ENCODE measurements at places on chromosomes 7 and 10.

DNA sequence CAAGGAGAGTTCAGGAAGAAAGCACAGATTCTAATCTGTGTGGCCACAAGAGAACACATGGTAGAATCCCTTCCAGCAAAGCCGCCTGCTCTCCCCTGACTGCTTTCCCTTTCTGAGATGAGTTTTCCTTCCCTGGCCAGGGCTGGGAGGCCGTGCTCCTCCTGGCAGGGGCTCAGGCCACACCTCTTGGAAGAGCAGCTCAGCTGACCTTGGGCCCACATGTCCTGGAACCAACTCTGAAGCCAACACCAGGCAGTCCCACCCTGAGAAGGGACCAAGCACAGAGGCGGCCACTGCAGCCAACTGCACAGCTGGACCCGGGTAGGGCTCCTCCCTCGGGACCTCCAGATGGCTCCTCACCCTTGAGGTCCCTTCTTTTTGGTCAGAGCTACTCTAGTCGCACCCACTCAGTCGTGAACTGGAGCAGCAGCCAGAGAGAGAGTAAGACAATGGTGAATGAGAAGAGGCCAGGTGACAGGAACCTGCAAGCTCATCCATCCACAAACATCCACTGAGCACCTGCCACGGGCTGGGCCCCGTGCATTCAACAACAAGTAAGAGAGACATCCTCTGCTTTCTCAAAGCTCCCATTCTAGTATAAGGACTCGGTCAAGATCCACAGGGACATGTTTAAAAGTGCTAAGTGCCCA, 40.3 kb downstream of the FAM53B start:
- peak; percentile 6 for DNase-seq

GRCh38 chr10:34081948-34082347, 733.1 kb downstream of the PARD3 start:
- no peak for DNase-seq

DNA sequence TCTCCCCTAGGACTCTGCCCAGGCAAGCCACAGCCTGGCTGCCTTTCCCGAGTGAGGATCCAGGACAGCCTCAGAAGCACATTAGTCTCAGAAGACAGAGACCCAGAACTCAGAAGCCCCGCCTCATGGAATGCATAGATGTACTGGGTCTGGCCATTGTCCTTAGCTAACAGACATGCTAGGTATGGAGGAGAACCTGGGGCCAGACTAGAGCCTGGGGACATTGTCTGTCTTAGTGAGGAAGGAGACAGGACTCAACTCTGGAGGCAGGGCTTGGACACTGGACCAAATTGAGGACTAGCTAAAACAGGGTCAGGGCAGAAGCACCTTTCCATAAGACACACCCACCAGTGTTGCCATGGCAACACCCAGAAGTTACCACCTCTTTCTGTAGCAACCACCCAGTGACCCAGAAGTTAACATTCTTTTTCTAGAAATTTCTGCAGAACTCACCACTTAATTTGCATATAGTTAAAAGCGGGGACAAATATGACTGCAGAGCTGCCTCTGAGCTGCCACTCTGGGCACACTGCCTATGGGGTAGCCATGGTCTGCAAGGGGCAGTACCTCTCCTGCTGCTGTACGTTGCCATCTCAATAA, 27.5 kb downstream of the TLX1 start:
- no peak for DNase-seq

DNA sequence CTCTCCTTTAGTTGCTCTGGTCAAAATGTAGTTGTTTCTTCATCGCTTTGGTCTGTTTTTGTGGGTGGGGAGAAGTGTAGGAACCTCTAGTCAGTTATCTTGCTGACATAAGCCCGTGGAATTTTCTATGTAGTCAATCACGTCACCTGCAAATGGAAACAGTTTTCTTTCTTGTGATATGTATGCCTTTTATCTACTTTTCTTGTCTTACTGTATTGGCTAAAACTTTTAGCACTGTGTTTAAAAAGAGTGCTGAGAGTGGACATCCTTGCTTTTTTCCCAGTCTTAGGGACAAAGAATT, 42.3 kb downstream of the AKR1E2 start:
- no peak for DNase-seq

DNA sequence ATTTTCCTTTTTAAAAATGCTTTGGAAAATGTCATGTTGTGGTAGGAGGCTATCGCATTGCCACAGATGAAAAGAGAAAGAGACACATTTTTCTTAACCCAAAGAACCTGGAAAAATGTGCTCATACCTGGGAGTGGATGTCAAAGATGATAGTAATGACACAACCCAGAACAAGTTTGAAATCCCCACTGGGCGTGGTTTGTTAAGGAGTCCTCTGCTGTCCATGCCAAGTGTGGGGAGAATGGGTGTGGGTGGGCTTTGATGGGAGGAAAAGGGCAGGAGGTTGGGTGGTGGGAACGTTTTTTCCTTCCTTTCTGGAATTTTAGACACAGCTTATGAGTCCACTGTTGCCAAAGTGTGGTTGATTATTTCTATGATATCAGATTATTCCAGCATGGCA, 10.9 kb downstream of the OPTN start:
- DNase-seq = no peak

- no peak for DNase-seq
Measured at GRCh38 chr10:83367036-83367435, 772.3 kb upstream of the GHITM start.

- no peak for DNase-seq
Measured at GRCh38 chr7:20197837-20198236, 19.3 kb downstream of the MACC1 start.

GRCh38 chr10:29240986-29241660, 47.7 kb upstream of the LYZL1 start:
- no peak for DNase-seq

DNA sequence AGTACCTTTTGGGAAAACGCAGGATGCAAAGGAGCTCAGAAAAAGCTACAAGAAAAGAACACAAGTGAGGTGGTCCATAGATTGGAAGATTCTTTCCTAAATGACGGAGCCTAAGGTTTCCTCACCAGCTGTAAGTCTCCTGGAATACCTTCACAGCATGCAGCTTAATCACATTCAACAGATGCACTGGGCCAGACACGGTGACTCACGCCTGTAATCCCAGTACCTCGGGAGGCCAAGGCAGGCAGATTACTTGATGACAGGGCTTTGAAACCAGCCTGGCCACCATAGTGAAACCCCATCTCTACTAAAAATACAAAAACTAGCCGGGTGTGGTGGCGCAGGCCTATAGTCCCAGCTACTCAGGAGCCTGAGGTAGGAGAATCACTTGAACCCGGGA, 228.7 kb downstream of the FRMD4A start:
- no peak for DNase-seq

- DNase-seq = no peak
Measured at GRCh38 chr10:70598857-70599295, 3.7 kb downstream of the PRF1 start.

GRCh38 chr7:109579901-109580300, 1010.2 kb downstream of the DNAJB9 start:
- DNase-seq = no peak

- DNase-seq = no peak
Measured at GRCh38 chr10:25627606-25628005, 306.4 kb upstream of the MYO3A start.

DNA sequence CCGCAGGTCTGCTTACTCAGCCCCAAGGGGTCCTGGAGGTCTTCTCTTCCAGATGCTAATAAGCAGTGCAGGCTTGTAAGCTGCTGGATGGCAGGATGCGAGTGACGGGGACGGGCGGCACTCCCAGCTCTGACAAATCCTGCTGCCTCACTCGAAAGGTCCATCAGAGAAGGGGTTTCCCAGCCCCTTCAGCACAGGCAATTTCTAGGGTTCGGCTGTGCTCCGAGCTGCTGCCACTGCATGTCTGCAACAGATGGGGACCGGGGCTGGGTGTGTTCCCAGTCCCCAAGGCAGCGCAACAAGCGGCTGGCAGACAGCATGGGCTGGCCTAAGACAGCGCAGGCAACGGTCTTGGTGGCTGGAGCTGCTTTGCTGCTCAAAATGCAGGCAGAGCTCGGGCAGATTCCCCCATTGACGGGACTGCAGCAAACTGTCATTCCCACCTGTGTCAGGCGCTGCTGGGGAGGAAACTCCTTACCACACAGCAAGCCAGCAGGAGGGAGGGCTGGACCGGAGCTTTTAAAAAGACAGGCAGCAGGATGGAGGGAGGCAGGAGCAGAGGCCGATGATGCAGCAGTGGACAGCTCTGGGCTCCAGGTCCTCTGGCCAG, 62.4 kb downstream of the PRKAG2 start:
- DNase-seq = no peak

DNA sequence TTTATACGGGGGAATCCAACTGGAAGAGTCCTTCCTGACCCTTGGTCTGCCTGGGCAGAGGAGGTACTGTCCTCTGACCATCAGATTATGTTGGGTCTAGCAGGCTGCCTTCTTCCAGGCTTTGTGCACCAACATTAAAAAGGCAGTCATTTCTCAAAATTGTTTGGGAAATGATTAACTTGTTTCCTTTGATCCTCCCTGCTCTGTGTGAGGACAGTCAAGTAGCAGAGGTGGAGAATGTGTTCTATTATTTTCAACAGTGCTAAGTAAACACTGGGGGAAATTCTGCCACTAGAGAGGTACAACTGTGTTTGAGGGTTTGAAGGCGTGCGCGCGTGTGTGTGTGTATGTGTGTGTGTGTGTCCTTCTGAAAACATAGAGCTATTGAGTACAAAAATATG, 20.6 kb downstream of the ACSL5 start:
- no peak for DNase-seq

- DNase-seq = no peak
Measured at GRCh38 chr7:39741942-39742623, 118.7 kb downstream of the RALA start.

DNA sequence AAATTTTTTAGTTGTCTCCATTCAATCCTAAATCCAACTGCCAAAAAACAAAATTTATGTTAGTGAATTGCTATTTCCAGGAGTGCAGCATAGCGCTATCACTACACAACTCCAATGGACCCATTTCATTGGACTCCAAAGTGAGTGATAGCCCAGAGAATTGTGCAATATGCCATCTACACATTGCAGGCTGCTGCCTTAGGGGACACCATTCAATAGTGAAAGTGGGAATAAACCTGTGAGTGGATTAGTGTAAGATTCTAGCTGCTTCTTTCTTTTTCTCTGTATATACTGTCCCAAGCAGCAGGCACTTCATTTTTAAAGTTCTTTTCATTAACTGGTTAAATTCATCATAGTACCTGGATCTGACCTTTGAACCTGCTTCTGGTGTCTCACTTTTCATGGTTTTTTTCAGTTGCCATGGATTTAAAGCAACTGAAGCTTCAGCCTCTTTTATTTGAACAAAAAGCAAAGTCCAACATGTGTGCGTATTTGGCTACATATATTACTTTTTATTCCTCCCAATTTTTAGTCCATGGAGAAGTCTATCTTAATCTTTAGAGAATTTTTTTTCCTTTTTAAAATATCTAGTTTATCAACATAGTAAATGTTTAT, 97.3 kb downstream of the DGKB start:
- no peak for DNase-seq

DNA sequence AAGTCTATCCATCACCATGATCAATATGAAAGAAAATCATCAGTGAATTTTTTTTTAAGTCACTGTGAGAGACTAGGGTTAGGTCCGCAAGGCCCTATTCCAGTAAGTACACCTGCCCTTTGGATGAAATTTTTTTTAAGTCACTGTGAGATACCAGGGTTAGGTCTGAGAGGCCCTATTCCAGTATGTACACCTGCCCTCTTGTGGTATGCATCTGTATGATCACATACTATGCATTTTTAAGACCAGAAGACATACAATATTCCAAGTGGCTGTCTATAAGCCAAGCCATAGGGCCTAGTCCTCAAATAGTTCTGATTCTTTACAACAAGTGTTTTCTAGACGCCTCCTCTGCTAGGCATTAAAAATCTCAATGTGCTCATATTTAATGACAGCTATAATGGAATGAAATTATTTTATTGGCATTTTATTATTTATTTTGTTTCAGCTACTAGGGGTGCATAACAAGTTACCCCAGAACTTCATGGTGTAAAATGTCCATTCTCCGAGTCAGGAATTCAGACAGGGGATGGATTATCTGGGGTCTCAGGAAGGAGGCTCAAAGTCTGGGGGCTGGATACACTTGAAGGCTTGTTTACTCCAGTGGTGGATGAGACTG, 53.1 kb downstream of the TEX36 start:
- DNase-seq = peak; percentile 87

GRCh38 chr10:70465278-70465677, 13.3 kb upstream of the PALD1 start:
- no peak for DNase-seq

Measured in LNCaP clone FGC (cell line).